Stimulated activated naive CD8-positive, alpha-beta T cell treated with anti-CD3 and anti-CD28 coated beads, Interleukin-15, amount 100 ng/mL, for 72 hours (primary cell): ENCODE measurements at places on chromosomes 6 and 20.

GRCh38 chr6:89347825-89348224 is 4.7 kb downstream of the UBE2J1 start:
- no peak for DNase-seq

DNA sequence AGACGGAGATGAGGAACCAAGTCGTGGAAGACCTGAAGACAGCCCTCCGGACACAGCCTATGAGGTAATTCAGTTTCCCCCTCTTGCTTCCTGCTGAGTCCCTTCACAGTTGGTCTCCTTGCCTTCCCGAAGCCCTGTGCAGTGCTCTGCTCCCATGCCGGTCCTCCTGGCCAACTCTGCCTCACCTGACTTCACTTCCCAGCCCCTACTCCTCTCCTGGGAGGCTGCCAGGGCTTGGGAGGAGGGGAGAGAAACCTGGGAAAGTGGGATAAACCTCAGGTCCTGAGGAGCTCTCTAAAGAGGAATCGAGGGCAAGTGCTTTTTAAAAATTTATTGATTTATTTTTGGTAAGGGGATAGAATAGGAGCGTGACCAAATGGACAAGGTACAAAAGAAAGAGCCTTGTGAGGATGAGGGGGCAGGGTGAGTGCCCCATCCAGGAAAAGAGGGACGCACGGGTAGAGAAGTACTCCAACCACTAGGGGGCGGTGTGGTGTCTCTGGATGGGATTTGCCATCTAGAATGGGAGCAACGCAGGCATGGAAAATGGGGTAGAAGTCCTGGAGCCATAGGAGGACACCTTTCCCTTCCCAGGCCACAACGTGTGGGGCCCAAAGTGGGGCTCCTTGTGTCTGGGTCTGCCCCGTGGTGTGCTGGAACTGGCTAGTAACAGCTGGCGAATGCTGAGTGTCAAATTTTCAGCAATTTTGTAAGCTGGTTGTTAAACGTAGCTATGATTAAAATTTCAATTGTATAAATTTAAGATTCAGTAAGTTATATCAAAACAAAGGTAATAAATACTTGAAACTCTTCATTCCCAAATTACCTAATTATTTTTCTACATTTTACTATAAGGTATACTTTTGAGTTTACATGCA is 69.0 kb downstream of the MOCS1 start:
- peak; percentile 33 for DNase-seq

DNA sequence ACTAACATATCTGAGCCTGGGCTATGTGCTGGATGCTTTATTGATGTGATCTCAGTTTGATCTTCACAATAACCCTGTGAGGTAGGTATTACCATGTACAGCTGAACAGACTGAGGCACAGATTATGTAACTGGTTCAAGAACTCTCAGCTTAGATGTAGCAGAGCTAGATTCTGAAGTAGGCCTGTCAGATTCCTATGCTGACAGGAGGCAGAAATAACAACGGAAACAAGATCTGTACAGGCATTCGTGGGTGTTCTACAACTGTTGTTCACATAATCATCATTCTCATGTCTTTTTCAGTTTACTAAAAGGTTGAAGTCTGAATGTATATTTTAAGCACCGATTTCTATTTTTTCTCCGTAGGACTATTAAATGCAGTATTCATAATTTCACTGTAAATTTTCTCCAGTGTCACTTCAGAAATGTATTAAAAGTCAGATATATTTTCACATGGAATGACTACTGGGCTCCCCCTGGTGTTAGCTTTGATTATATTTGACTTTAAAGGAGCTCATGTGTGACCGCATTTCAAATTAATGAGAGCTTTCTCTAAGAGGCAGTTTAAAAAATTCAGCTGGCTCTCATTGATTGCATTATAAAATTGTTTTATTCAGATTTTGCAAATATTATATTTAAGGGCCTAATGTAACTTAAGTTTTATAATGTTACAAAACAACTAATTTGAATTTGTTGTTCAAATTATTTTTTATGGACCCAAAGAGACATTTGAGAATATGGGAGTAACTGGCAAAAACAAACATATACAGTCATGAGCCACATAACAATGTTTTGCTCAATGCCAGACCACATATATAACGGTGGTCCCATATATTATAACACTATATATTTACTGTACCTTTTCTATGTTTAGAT is 36.4 kb upstream of the SLC17A4 start:
- DNase-seq, result no peak

DNA sequence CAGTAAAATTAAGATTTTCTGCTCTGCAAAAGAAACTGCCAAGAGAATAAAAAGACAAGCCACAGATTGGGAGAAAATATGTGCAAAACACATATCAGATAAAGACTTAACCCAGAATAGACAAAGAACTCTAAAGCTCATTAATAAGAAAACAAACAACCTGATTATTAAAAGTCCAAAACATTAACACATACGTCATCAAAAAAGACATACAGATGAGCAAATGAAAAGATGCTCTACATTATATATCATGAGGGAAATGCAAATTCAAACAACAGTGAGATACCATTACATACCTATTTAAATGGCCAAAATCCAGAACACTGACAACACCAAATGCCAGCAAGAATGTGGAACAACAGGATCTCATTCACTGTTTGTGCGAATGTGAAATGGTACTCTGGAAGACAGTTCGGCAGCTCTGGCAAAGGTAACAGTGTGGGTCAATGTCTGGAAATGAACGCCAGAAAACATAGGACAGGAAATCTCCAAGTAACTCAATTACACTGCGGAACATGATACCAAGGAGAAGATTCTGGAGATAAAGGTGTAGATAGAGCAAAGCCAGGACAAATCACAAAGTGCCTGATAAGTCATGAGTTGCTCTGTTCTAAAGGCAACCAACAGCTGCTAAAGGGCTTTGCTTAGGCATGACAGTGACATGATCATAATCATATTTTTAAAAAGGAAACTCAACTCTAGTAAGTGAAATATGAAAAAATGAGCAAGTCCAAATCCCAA is 96.8 kb downstream of the PDE10A start:
- no peak for DNase-seq

- DNase-seq, result no peak
These were observed 9.6 kb upstream of the PKIG start for GRCh38 chr20:44572551-44573500.
